ENCODE measurements at places on chromosomes 12 and 14. TPM values are rescaled to one million over a fixed set of nuclear protein-coding genes. Genes with fewer than 3 reads are reported as not detected.

DNA sequence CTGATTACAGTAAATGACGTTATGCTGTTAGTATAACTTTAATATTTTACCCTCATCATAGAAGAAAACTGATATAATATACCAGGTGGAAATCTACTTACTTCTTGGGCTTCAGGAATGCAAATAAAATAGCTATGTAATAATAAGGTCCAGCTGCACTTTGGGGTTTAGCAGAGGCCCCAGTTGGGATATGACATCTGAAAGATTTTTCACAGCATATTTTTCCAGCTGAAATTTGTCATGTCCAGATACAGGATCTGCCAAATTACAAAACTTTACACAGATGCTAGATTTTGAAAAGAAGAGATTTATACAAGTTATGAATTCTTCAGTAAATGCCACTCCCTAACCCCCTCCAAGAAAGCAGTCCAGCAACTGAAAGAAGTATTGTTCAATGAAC, 29.2 kb upstream of the DCN start:
- DNase-seq = no peak

GRCh38 chr12:88063375-88063774, 34.2 kb upstream of the C12orf50 start:
- no peak for DNase-seq

DNA sequence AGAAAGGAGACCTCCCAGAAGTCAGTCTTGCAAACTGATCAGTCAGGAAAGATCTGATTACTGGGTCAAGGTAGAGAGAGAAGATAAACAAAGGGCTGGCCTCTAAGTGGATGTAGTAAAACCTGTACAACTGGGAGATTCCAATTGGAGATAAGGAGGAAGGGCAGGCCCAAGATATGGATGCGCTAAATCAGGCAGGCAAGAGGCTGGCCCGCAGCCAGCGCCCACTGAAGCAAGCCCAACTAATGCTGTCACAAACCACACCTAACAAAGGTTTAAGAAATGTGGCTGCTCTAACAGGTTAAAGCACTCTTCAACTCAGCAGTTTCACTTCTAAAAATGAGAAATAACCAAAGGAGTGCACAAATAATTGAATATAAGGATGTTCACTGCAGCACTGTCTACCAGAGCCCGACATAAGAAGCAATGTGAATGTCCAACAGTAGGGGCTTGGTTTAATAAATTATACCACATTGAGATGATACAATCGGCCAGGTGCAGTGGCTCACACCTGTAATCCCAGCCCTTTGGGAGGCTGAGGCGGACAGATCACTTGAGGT, 4.7 kb downstream of the GLTP start:
- DNase-seq = peak; percentile 87

DNA sequence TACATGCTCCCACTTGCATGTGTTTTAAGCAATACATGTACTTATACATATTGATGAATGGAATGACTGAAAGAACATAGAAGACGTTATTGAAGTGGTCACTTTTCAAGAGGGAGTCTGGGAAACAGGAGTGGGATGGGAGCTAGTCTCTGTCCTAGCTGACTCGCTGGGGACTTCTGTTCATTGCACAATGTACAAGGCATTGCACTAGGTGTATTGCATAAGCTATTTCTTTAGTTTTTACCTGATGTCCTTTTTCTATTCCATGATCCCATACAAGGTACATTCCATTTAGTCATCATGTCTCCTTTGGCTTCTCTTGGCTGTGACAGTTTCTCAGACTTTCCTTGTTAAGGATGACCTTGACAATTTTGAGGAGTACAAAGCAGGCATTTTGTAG, 4.0 kb upstream of the MYO1H start:
- DNase-seq = no peak

DNA sequence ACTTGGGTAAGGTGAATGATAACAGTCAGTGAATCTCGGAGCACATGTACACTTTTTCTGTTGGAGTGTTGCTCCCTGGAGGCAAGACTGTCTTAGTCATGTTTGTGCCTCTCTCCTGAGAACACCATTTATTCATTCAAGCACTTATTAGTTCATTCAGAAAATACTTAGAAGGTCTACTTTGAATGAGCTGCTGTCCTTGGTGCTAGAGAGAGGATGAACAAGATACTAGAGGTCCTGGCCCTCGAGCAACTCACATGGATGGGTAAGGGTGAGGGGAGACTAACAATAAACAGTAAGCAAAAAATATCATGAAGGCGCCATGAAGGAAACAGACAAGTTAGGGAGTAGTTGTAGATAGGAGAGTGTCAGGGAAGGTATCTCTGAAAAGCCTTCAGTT, 17.1 kb upstream of the SAMD4A start:
- DNase-seq = no peak

GRCh38 chr12:130677957-130678558, 38.0 kb downstream of the RIMBP2 start:
- DNase-seq = peak; percentile 31

DNA sequence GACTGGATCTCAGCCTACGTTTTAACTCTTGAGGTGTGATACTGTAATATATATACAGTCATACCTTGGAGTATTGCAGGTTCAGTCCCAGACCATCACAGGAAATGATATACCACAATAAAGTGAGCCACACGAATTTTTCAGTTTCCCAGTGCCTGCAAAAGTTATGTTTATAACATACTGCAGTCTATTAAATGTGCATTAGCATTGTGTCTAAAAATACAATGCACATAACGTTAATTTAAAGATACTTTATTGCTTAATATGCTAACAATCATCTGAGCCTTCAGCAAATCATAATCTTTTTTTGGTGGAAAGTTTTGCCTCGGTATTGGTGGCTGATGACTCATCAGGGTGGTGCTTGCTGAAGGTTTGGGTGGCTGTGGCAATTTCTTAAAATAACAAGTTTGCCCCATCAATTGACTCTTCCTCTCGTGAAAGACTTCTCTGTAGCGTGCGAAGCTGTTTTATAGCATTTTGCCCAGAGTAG, 18.9 kb downstream of the PYROXD1 start:
- no peak for DNase-seq

DNA sequence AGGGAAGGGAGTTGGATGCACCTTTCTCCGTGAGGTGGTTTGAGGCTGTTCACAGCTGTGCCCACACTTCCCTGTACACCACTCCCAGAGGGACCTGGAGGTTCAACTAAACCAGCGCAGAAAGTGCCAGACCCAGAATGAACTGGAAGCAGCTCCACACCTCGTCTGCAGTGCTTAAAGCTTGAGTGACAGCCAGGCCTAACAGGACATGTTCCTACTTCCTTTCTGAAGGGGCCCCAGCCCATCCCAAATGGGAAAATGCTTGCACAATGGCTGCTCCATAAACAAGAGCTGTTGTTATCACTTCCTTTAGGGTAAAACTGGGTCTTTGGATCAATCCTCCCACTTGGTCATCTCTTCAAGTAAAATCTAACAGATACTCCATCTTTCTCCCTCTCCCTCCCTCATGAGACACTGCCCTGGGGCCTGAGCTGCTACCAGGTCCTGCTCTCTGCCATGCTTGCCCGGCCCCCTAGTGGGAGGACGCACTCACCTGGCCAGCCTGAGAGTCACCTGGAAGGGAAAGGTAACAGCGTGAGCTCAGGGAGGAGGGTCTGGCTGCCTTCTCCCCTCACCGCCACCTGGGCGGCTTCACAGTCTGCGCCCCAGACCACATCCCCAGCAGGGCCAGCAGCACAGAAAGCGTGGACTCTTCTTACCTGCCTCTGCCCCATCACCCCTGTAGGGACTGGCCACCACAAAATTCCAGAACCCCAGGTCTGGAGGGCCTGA, 33.5 kb downstream of the ISCA2 start:
- DNase-seq = no peak

DNA sequence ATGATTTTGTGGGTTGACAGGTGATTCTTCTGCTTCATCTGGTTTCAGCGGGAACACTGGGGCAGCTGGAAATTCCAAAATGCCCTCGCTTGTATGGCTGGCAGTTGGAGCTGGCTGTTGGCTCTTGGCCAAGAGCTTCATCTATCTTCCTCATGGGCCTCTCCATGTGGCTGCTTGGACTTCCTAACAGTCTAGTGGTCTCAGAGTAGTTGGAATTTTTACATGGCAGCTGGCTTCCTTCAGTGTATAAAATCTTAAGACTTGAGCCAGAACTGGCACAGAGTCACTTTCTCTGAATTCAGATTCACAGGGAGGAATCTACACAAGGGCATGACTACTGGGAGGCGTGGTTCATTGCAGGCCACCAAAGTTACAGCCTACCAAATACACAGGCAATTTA, 204.9 kb upstream of the RMST start:
- no peak for DNase-seq

DNA sequence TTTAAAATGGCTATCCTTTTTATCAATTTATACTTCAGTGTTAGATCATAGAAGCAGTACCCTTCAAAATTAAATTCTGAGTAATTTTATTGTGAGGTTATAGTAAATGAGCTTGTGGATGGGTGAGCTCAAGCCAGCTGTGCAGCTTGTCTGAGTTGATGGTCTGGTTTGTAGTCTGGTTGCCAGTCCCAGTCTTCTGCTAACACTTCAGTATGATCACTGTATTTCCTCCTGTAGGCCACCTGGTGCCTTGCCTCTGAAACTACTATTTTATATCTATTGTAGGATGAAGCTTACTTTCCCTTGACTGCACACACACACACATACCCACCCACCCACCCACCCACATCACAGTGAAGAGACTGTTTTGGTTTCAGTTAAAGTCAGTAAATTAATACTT, 496.4 kb downstream of the PCNX1 start:
- peak; percentile 40 for DNase-seq

- no peak for DNase-seq
These were observed 1104.7 kb downstream of the BCL11B start for GRCh38 chr14:98167275-98167674.

- no peak for DNase-seq
These were observed 1.3 kb downstream of the TNFAIP2 start for GRCh38 chr14:103124501-103125001.

GRCh38 chr12:105229371-105229770, 6.6 kb downstream of the APPL2 start:
- DNase-seq = no peak

DNA sequence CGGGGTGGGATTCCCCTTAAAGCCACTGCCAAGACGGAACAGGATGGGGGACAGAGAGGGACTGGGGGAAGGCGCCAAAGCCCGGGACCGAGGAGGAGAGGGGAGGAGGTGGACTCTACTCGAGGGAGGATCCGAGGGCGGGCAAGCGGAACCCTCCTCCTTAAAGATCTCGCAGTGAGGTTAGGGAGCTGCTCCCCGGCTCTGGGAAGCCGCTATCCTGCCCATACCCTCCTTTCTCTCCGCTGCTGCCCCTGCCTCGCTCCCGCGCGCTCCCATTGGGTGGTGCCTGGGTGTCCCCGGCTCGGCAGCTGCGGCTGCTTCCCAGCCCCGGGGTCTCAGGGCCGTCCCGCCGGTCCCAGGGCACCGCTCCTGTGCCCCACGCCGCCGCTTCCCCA, 16.4 kb downstream of the KRT18 start:
- no peak for DNase-seq

GRCh38 chr14:89110110-89110509, 285.7 kb downstream of the TTC8 start:
- no peak for DNase-seq

GRCh38 chr14:50045039-50045711, 71.2 kb downstream of the VCPKMT start:
- peak; percentile 90 for DNase-seq

GRCh38 chr12:1360441-1361210, 233.8 kb downstream of the FBXL14 start:
- no peak for DNase-seq

GRCh38 chr12:5230861-5231260, 187.2 kb downstream of the KCNA5 start:
- DNase-seq = no peak

- no peak for DNase-seq
These were observed 130.1 kb downstream of the PRKCH start for GRCh38 chr14:61451491-61451890.

VCPKMT gene
- total RNA-seq = 8.9 TPM

KRT1 gene
- 0.38 TPM for total RNA-seq

TMEM119 gene
- total RNA-seq = 4.1 TPM

OVCH1 gene
- total RNA-seq = 0.70 TPM

CELA1 gene
- total RNA-seq = not detected

ZDHHC22 gene
- 1.7 TPM for total RNA-seq

C12orf54 gene
- total RNA-seq = not detected

ANO6 gene
- 7.8 TPM for total RNA-seq

INTS13 gene
- total RNA-seq = 17.6 TPM

INHBC gene
- not detected for total RNA-seq

RHEBL1 gene
- 0.23 TPM for total RNA-seq

ANO4 gene
- total RNA-seq = 1.9 TPM

KRT6C gene
- total RNA-seq = 0.20 TPM

AQP6 gene
- not detected for total RNA-seq

All from mucosa of descending colon (tissue), 3 donors.